Breast epithelium (tissue), 4 donors: ENCODE measurements at places on chromosomes 3 and 15.

- no peaks in the 10 kb centered on the region for H3K36me3 ChIP-seq
- no peaks in the 10 kb centered on the region for H3K4me1 ChIP-seq
- no peak for DNase-seq
- H3K27me3 ChIP-seq = no peaks in the 10 kb centered on the region
- no peak overlapping the region for H3K27ac ChIP-seq
These were observed 73.9 kb upstream of the SLC6A11 start for GRCh38 chr3:10741891-10742671.

GRCh38 chr3:113574213-113574612, 41.9 kb downstream of the SIDT1 start:
- H3K27me3 ChIP-seq = no peaks in the 10 kb centered on the region
- H3K27ac ChIP-seq = no peak overlapping the region
- H3K4me3 ChIP-seq = no peak overlapping the region
- no peaks in the 10 kb centered on the region for H3K4me1 ChIP-seq
- no peaks in the 10 kb centered on the region for H3K36me3 ChIP-seq
- DNase-seq = no peak

- H3K4me1 ChIP-seq = no peaks in the 10 kb centered on the region
- H3K27me3 ChIP-seq = no peaks in the 10 kb centered on the region
- DNase-seq = no peak
- H3K27ac ChIP-seq = no peak overlapping the region
These were observed 23.4 kb downstream of the RFTN1 start for GRCh38 chr3:16490062-16490619.

DNA sequence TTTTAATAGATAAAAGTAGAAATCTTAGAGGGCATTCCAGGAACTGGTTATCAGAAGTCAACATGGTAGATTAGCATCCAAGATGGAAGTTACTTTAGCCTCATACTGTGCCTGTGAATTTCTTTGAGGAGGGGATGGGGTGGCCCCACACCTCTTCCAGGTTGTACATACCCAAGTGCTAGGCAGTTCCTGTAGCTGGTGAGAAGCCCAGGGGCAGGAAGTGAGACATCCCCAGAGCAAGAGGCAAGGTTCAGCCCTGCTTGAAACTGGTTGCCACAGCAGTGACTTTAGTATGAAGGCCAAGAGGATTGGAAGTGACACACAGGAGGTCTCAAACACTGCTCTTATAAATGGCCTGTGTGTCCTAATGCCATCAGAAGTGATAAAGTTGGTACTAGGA, 11.9 kb downstream of the GTPBP8 start:
- DNase-seq = no peak
- no peaks in the 10 kb centered on the region for H3K27me3 ChIP-seq
- no peak overlapping the region for H3K4me3 ChIP-seq
- no peak overlapping the region for H3K27ac ChIP-seq
- peaks cover 5% of the 10 kb centered on the region for H3K36me3 ChIP-seq

DNA sequence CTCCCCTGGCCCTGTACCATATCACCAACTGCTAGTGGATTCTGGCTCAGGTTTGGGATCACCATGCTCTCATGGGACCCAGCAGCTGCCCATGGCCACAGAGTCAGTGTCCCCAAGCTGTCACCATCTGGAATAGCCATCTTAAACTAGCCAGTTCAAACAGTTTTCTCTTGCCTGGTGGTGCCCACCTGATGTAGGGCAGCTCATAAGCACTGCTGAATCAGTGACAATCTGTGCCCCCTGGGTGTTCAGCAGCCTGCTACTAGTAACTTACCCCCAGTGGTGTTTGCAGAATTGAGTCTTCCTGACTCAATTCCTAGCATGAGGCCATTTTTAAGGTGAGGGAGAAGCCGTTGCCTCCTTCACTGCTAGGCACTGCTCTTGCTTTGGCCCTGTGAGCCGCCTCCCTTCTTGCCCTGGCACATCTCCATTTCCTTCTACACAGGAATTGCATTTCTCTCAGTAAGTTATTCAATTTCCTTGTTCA, 7.9 kb downstream of the RPSA start:
- H3K27me3 ChIP-seq = no peaks in the 10 kb centered on the region
- H3K4me1 ChIP-seq = no peaks in the 10 kb centered on the region
- peak overlapping the region; percentile 17 for H3K27ac ChIP-seq

DNA sequence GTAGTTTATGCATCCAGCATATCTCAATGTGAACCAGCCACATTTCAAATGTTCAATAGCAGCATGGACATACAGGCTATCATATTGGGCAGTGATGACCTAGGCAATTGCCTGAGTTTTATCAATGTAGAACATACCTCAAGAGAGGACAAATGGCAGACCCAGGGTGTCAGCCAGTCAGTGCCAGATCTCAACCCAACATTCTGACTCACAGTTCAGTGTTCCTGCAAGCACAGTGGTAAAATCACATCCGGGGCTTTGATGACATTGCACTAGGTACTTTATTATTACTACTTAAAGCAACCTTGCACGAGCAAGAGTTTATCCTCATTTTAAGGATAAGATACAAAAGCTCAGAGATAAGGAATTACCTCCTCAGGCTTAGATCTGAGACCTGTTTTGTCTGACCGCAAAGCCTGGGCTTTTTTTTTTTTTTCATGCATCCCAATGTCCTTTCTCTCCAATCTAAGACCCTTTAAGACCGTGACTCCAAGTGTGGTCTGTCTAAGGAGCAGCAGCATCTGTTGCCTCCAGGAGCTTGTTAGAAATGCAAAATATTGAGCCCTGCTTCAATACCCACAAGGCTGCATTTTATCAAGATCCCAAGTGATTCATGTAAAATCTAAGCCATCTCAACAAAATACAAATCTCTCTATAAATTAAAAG, 60.1 kb downstream of the SLC12A1 start:
- H3K4me1 ChIP-seq = no peaks in the 10 kb centered on the region
- no peak overlapping the region for H3K27ac ChIP-seq
- H3K36me3 ChIP-seq = no peaks in the 10 kb centered on the region
- DNase-seq = no peak
- no peak overlapping the region for H3K4me3 ChIP-seq

- H3K36me3 ChIP-seq = no peaks in the 10 kb centered on the region
- no peak for DNase-seq
- no peak overlapping the region for H3K4me3 ChIP-seq
- H3K4me1 ChIP-seq = no peaks in the 10 kb centered on the region
- H3K27ac ChIP-seq = no peak overlapping the region
These were observed 13.6 kb downstream of the SCN11A start for GRCh38 chr3:39038165-39038564.

- no peak overlapping the region for H3K4me3 ChIP-seq
- no peaks in the 10 kb centered on the region for H3K36me3 ChIP-seq
- H3K4me1 ChIP-seq = no peaks in the 10 kb centered on the region
These were observed 13.6 kb upstream of the SLC6A1 start for GRCh38 chr3:10978956-10979355.

- no peak overlapping the region for H3K4me3 ChIP-seq
- no peaks in the 10 kb centered on the region for H3K27me3 ChIP-seq
- no peak for DNase-seq
- H3K27ac ChIP-seq = no peak overlapping the region
- H3K36me3 ChIP-seq = no peaks in the 10 kb centered on the region
These were observed 98.2 kb upstream of the UBE3A start for GRCh38 chr15:25536801-25537611.

GRCh38 chr3:11565492-11565891, 78.2 kb downstream of the VGLL4 start:
- H3K27me3 ChIP-seq = no peaks in the 10 kb centered on the region
- H3K36me3 ChIP-seq = no peaks in the 10 kb centered on the region
- H3K4me3 ChIP-seq = no peak overlapping the region
- no peak for DNase-seq
- peaks cover 14% of the 10 kb centered on the region for H3K4me1 ChIP-seq

- no peaks in the 10 kb centered on the region for H3K36me3 ChIP-seq
- no peaks in the 10 kb centered on the region for H3K27me3 ChIP-seq
- H3K4me1 ChIP-seq = no peaks in the 10 kb centered on the region
These were observed 42.6 kb upstream of the TMCO5A start for GRCh38 chr15:37891766-37892368.

DNA sequence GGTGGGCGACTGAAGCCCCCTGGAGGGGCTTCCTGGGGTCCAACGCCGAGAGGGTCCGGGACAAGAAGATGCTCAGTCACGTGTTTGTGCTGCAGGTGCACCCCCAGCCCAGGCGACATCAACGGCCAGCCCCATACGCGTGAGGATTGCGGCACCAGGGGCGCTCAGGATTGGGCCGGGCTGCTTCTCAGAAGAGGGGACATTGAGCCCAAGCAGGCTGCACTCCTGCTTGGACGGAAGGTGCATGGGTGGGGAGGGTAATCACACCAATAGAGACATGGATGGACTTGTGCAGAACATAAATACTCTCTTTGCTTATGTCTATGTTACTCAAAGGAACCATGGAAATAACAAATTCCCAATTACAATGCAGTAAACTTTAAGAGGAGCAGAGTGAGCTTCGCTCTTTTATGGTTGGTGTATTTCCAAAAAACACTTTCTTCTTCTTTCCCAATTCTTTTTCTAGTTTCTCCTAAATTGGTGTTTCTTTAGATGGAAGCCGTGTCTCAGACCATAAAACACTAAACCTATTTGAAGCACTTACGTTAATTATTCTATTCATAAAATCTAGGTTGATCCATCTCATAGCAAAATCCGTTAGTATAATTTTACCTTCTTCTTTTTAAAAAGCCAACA, 182.7 kb downstream of the GOLGA6L6 start:
- H3K4me3 ChIP-seq = no peak overlapping the region
- H3K27me3 ChIP-seq = no peaks in the 10 kb centered on the region
- H3K27ac ChIP-seq = no peak overlapping the region
- H3K4me1 ChIP-seq = no peaks in the 10 kb centered on the region

GRCh38 chr3:142993958-142994442, 7.4 kb upstream of the U2SURP start:
- no peak overlapping the region for H3K4me3 ChIP-seq
- H3K4me1 ChIP-seq = no peaks in the 10 kb centered on the region
- H3K36me3 ChIP-seq = no peaks in the 10 kb centered on the region
- no peak overlapping the region for H3K27ac ChIP-seq
- no peak for DNase-seq

- H3K4me1 ChIP-seq = peaks cover 12% of the 10 kb centered on the region
- peak; percentile 63 for DNase-seq
- peak overlapping the region; percentile 99 for H3K27ac ChIP-seq
- no peaks in the 10 kb centered on the region for H3K36me3 ChIP-seq
These were observed 24.7 kb downstream of the LOXL1 start for GRCh38 chr15:73950831-73951561.

- no peaks in the 10 kb centered on the region for H3K4me1 ChIP-seq
- H3K27me3 ChIP-seq = no peaks in the 10 kb centered on the region
- no peaks in the 10 kb centered on the region for H3K36me3 ChIP-seq
- no peak overlapping the region for H3K27ac ChIP-seq
- no peak for DNase-seq
These were observed 435.8 kb upstream of the EPHA3 start for GRCh38 chr3:88671573-88671972.

DNA sequence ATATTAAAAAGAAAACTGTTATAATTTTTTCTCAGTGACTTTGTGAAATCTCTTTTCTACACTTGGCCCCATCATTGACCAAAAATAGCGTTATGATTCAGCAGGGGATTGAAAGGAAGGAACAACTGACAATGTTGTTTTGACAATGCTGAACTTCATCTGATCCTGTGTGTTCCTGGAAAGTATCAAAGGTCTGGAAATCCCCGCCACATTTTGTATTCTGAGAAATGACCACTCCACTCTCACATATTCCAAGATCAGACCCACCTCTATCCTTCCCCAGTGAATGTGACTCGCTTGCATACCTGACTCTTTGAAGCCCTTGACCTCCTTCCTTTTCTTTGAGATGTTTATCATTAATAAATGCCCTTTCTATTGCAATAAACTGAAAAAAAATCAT, 9.7 kb upstream of the RIOX2 start:
- H3K36me3 ChIP-seq = no peaks in the 10 kb centered on the region
- H3K27me3 ChIP-seq = no peaks in the 10 kb centered on the region
- DNase-seq = no peak
- H3K4me1 ChIP-seq = no peaks in the 10 kb centered on the region

GRCh38 chr3:188113756-188114155, 40.2 kb upstream of the LPP start:
- no peak overlapping the region for H3K4me3 ChIP-seq
- H3K36me3 ChIP-seq = no peaks in the 10 kb centered on the region
- no peak overlapping the region for H3K27ac ChIP-seq
